C1 segment of cervical spinal cord (tissue), 14 donors: ENCODE measurements at places on chromosomes 1 and 21.

DNA sequence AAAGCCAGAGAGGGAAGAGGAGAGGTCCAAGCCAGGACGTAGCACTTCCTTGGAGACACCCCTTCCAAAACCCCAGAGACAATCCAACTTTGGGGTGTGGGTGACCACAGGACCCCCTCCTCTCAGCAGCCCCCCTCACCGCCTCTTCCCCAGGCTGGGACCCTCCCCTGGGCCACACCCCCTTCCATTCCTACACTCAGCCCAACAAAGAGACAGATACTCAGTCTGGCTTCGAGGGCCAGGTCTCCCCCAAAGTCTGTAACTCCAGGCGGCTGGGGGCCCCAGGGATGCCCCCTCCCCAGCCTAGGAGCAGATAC lies 1.4 kb downstream of the MEX3A start:
- no peak for DNase-seq

GRCh38 chr21:26943921-26944320 lies 23.0 kb downstream of the ADAMTS5 start:
- no peak for DNase-seq

- no peak for DNase-seq
Observed at GRCh38 chr1:98557895-98558294, 103.6 kb upstream of the SNX7 start.

DNA sequence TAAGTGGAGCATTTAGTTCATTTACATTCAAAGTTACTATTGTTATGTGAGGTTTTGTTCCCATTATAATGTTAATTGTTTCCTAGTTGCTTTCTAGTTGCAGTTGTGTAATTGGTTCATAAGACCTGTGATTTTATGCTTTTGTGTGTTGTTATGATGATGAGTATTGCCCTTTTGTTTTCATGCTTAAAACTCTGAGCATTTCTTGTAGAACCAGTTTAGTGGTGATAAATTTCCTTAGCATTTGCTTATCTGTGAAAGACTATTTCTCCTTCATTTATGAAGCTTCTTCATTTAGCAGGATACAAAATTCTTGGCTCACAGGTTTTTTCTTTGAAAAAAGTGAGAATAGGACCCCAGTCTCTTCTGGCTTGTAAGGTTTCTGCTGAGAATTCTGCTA lies 274.8 kb upstream of the SPAG17 start:
- DNase-seq = no peak

DNA sequence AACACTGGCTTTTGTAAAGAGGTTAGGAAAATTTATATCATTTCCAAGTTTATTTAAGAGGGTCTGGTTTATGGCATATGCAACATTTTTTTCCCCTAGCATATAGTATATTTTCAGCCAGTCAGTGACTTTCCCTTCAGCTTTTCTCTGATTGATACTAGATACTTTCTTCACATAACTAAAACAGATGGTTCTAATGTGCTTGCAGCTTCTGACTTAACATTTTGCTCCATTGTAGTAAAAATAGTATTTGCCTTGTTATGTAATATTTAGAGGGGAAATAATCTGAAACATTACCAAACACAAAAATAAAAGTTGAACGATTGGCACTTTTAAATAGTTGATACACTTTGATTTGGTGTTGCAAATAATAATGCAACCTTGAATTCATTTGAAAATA lies 191.7 kb downstream of the GPR52 start:
- no peak for DNase-seq

DNA sequence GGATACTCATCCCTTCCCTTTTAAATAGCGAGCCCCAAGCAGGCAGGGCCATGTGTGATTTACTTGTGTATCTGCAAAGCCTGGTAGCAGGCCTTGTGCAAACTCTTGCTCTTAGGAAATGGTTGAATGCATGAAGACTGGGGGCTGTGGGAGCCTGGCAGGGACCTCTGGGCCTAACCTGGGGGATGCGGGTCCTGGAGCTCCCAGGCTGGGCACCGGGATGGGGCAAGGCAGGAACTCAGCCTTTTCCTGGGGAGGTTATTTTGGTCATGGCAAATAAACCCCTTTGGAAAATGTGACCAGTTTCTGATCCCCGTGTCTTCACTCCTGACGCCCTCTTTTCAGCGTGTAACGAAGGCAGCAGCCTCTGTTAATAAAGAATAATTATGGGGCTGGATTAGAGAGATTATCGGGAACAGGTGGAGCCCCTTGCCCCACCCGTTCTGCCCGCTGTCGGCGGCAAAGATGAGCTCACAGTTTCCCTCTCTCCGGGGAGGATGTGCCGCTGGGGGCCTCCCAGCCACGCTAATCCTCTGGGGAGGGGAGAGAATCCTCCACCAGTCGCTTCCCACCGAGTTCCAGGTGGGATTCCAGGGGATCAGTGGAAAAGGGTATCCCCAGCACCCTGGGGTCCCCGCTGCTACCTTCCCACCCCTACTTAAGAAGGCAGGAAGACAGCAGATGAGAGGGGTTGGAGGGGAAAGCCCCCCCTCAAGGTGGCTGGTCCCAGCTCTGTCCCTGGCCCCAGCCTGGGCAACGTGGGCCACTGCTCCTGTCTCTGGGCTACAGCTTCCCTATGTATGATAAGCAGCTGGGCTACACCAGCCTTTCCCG lies 69.7 kb upstream of the WNT4 start:
- DNase-seq = no peak

DNA sequence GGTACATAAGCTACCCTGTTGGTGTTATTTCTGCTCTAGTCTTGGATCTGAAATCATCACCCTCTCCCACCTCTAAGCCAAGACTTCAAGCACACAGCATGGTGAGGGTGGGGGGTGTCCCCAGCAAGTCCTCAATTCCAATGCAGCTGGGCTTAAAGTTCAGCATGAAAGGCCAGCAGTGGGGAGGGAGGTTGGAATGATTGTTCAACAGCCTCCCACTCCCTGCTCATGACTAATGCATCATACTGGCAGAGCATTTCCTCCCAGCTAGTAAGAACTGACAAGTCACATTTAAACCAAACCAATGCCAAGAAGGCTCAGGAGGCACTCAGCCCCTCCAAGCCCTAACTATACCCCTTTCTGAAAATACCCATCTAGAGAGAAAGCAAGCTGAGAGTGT lies 50.1 kb downstream of the TIAM1 start:
- no peak for DNase-seq
